CD4-positive, alpha-beta T cell treated with Interleukin-6 for 4 hours (primary cell): ENCODE measurements at places on chromosomes 3 and 15.

- DNase-seq, result no peak
These were observed 24.6 kb upstream of the MCCC1 start for GRCh38 chr3:183123891-183124290.

GRCh38 chr3:98560911-98561310 is 29.1 kb downstream of the GPR15 start:
- no peak for DNase-seq

- no peak for DNase-seq
These were observed 21.5 kb upstream of the MAN2C1 start for GRCh38 chr15:75389791-75390382.

- DNase-seq, result no peak
These were observed 546.9 kb upstream of the CCDC54 start for GRCh38 chr3:106830334-106830733.

DNA sequence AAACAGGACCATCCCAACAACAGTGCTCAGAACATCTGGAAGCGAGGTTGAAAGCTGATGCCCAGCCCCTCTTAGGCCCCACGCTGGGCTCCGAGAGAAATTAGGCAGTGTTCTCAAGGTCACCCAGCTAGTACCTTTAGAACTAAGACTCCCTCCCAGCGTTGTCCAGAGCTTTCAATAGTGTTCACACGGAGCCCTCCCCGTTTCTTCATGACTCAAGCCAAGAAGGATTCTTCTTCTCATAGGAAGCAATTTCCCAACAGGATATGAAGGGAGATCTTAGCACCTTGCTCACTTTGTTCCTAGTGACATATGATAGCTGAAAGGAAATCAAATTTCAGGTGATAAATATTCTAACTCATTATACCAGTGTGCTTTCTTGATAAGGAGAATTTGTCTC is 244.2 kb upstream of the ST8SIA2 start:
- DNase-seq, result no peak

DNA sequence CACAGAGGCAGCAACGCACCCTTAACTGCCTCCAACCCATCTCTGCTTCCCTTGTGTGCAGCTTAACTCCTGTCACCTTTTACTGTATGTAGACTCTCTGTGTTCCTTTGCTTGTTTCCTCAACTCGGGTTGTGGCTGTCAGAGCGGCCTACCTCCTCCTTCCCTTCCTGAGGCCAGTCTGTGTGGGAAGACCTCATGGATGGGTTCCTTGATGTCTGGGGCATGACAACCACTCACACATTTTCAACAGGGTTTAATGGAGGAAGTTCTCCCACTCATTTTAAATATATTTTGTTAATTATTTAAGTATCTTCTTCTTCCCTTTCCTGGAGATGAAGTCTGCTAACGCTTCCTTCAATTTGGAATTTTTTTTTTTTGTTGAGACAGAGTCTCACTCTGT is 1.8 kb upstream of the CSPG5 start:
- no peak for DNase-seq

DNA sequence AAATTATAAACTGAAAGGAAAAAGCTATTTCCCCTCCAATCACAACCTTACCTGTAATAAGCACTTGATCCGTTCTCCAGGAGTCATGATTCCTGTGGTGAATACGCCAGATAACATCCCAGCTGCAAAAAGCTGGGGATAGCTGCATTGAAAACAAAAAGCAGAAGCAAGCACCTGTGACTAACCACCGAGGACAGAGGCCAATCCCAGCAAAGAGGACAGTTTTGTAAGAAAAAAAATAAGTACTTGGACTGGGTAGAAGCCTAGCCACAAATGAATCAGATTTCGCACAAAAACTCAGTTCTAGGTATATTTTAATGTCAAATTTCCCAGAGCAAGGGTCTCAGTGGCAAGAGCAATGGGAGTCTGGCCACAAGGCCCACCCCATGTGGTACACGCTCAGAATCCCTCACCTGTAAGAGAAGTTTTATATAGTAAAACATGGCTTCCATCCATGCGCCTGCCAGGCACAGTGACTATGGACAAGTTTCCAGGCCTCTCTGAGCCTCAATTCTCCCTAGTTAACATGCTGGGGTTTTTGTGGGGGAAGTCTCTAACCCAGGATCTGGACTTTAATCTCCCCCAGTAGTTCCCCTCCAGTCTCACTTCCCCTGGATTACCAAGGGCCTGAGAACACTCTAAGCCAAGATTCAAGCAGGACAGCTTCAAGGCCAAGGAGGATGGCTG is 19.2 kb downstream of the SLC25A20 start:
- no peak for DNase-seq

DNA sequence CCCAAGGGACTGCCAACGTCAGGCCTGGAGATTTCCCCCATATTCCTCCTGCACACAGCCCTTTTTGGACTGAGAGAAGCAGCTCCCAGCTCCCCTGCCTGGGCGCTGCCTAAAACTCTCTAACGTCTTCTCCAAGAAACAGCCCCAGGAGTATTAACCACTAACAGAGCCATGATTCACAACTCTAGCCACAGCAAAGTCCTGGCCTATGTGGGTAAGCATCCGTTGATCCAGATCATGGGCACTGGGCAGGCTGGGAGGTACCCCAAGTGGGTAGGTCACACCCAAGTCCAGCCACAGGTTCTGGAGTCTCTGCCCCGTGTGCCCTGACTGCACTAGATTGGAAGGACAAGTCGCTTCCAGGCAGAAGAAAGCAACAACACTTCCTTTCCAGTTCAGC is 31.9 kb downstream of the NBEAL2 start:
- DNase-seq, result no peak

- DNase-seq, result no peak
These were observed 14.3 kb downstream of the TLE3 start for GRCh38 chr15:70083418-70083817.

GRCh38 chr3:170768334-170768801 is 101.6 kb downstream of the RPL22L1 start:
- no peak for DNase-seq

- DNase-seq, result no peak
These were observed 60.7 kb upstream of the HEG1 start for GRCh38 chr3:125116311-125117080.

- DNase-seq, result no peak
These were observed 15.2 kb downstream of the SACM1L start for GRCh38 chr3:45704301-45704943.

- no peak for DNase-seq
These were observed 277.1 kb upstream of the UMPS start for GRCh38 chr3:124453189-124453588.

- DNase-seq, result no peak
These were observed 116.3 kb upstream of the DAZL start for GRCh38 chr3:16721494-16721893.

DNA sequence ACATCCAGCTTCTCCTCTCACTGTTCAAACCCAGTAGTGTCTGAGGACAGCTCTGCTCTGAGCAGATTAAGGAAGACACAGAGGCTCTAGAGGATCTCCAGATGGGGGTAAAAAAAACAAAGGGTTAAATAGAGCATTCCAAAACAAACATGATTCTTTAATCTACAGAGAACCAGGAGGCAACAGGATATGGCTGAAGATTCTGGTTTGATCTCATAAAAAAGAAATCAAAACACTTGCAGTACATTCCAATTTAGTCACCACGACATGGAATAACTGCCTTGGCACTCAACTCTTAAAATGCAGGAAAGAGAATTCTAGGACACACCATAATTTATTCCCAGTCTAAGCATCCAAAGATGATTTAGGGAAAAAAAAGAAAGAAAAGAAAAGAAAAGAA is 32.0 kb downstream of the TM4SF4 start:
- no peak for DNase-seq

DNA sequence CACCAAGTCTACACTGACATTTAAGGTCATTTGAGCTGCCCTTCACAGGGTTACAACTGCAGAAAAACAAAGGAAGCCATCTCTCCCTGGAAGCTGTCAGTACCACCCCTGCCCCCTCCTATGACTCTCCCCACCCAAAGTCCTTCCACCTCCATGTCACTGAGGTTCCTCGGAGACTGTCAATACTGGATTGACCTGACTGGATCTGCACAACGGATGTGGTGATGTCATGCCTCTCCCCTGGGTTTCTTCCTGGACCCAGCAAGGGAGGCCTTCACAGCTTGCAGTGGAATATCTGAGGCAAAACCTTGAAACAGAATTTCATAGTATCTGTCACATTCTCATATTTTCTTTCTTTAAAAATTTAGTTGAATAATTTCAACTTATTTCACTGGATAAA is 153.5 kb downstream of the CLSTN2 start:
- no peak for DNase-seq

DNA sequence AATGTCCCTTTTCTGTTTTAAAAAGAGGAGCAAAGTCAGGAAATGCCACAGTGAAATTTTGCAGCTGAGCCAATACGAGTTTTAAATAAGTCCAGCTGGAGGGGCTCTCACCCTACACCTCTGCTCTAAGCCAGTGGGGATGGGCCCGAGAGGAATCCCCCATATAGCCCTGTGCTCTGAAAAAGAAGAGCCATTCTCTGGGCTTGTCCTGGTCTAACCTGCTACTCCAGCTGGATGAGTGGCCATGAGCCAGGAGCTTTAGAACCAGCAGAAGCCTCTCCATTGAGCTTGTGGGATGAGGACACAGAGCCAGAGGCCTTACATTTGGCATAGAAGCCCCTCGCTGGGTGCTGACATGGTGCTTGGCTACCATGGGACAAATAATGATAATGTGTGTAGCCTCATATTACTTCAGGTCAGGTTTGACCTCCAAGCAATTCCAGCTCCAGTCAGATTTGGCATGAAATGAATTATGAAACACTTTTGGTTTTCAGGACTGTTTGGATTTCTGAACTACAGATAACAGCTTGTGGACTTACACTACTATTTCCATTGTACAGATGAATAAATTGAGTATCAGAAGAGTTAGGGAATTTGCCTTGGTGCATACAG is 172.4 kb downstream of the CHST2 start:
- DNase-seq, result no peak

DNA sequence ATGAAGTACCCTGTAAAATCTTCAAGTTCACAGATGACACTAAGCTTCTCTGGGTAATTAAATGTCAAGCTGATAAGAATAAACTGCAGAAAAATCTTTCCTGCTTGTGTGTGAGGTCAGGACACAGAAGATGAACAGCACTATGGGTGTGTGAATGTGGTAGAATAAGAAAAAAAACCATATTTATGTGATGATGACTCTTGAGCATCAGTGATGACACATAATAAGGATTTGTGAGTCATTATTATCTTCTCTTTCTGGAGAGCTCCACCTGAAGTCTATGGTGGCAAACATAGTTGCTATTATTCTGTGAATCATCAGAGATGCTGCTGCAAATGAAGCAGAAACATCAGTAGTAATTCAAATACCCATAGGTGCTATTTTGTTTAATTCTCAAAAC is 422.4 kb downstream of the DIPK2A start:
- no peak for DNase-seq

GRCh38 chr15:59260090-59260489 is 53.4 kb downstream of the LDHAL6B start:
- no peak for DNase-seq

- DNase-seq, result no peak
These were observed 93.2 kb downstream of the CHRNA7 start for GRCh38 chr15:32123473-32123872.

DNA sequence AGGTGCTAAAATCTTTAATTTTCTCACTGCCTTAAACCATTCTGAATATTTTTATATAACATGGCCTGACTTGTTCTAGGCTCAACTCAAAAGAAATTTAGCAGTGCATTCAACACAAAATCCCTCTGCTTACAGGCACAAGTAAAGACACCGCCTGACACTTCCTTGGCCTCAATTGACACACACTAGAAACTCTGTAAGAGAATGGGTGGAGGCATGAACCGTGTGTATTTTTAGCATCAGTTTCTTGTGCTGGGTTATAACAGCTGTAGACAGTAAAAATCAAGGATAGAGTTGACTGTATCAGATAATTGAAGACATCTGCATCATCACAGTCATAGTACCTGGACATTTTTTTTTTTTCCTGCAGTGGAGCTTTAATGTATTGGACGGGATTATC is 54.3 kb downstream of the SLC9A9 start:
- no peak for DNase-seq

GRCh38 chr15:32966512-32966911 is 228.0 kb downstream of the FMN1 start:
- no peak for DNase-seq

DNA sequence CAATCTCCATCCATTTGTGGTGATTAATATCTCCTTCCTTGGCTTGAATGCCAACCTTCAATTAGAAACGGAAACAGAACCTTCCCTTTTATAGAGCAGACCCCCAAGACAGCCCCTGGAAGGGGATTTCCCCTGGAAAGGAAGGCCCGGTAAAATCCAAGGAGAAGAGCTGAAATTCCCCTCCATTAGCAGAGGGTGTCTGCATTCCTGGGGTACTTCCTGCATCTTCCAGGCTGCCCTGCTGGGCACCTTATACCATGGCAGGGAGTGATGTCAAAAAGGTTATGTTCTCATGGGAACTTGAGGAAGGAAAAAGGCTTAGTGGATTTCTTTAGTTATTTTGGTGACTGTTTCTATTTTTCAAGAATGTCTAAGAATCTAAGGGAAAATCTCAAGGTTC is 116.7 kb upstream of the NEO1 start:
- DNase-seq, result no peak

GRCh38 chr15:74314795-74315438 is 52.5 kb downstream of the CYP11A1 start:
- peak; percentile 38 for DNase-seq

DNA sequence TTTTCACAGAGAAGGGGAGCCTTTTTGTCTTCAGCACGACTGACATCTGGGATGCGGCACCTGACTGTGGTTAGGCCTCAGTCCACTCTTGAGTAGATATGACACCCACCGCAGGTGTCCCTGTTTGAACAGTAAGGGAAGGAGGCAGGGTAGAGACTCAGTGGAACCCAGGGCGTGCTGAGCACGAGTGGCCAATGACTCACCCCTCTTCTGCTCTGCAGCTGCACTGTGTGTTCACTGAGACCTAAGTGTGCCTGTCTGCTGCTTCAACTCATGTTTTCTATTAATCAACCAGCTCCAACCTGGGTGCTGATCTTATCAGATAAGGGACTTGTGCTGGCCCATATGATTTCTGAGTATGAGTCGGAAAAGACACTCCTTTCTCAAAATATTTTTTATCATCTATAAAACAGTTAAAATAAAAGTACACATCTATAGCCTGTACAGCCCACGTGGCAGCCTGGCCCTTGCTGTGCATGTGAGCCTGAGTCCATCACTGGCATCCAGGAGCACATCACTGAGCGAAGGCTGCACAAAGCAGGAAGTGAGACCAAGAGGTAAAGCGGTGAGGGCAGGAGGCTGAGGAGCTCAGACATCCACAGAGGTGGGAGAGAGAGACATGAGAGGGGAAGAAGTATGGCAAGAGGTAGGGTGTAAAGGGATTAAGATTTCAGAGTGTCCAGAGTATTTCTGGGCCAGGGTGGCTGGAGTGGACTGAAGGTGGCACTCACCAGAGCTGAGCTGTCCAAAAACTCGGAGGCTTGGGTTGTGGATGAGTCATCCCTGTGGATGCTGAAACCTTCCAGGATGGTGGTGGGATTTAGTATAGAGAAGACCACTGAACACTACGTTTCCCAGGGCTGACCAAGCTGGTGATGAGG is 49.2 kb downstream of the SLC41A3 start:
- no peak for DNase-seq

DNA sequence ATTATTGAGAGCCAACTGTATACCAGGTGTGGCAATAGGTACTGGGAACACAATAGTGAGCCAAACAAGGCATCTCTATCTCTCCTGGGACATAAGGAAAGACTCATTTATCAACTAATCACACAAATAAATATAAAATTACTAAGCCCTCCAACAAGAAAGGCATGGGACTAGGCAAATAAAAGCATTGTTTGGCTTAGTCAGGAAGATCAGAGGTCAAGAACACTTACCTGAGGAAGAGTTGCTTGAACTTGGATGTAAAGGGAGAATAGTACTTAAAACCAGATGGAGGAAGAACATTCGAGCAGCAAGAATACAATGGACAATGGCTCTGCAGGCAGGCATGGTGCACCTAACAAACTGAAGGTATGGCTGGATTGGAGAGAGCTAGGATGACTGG is 300.7 kb downstream of the WDR72 start:
- no peak for DNase-seq
